ENCODE measurements at places on chromosomes 1 and 21.

DNA sequence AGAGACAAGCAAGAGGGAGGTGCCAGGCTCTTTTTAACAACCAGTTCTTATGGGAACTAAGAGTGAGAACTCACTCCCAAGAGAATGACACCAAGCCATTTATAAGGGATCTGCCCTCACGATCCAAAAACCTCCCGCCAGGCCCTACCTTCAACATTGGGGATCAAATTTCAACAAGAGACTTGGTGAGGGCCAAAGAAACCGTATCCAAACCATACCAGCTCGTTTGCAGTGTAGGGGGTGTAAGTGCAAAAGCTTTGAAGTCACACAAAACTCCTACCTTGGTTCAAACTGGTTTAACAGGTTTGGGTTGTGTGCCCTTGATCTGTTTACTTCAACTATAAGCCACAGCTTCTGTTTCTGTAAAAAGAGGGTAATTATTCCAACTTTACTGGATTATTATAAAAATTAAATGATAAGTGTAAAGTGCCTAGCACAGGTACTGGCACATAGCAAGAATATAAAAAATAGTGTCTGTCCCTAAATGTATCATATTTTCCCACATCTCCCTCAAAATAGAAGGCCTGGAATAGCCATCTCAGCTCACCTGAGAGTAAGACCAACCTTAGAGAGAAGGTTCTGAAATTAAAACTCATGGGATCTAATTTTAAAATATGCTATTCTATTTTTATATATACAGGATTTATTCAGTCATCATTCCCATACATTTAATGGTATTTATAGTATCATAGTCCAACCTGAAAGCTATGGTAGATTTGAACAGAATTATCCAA lies 7.0 kb upstream of the USP25 start:
- no peak for DNase-seq

- DNase-seq, result no peak
These were observed 153.5 kb downstream of the TGFBR3 start for GRCh38 chr1:91732291-91733107.

DNA sequence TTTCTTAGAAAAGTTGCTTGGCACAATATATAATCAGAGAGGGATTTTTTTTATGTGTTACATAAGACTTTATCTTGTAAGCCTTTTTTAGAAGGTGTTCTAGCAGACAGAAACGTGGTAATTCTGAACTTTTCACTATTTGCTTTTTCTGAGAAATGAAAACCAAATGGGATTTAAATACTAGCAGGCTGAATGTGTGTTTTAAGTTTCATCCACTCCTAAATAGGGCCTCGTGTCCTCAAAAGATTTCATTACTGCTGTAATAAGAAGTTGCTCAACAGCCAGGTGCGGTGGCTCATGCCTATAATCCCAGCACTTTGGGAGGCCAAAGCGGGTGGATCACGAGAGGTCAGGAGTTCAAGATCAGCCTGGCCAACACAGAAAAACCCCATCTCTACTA lies 44.7 kb upstream of the FMO2 start:
- no peak for DNase-seq

DNA sequence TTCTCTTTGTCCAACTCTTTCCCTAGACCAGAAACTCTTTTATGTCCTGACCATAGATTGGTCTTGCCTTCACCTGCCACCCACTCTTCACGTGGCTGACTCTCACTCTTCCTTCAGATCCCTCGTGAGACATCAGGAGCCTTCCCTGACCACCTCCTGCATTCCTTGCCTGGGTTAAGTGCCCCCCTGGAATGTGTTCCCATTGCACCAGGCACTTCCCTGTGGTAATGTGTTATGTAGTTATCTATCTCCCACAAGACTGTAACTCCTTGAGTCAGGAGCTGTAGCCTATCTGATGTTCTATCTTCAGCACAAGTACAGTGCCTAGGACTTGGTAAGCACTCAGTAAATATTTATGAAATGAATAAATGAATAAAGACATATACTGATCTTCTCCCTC lies 111.2 kb upstream of the CTTNBP2NL start:
- no peak for DNase-seq

GRCh38 chr1:184691719-184692324 lies 62.8 kb downstream of the EDEM3 start:
- DNase-seq, result no peak

DNA sequence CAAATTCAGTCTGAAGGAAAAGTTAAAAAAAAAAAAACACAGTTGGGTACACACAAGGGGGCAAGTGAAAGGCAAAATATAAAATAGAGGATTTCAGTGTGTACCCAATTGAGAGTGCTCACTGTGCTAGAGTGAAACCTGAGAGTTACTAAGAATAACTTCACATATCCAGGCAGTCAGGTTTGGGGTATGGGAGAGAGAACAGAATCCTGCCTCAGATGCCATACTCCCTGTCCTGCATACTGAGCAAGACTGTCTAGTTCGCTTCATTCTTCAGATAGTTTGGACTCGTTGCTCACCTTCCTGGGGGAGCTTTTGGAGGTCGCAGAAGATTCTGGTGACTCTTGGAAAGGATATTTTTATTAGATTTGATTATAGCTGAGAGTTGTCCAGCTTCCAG lies 20.4 kb downstream of the CEP85 start:
- DNase-seq, result no peak

DNA sequence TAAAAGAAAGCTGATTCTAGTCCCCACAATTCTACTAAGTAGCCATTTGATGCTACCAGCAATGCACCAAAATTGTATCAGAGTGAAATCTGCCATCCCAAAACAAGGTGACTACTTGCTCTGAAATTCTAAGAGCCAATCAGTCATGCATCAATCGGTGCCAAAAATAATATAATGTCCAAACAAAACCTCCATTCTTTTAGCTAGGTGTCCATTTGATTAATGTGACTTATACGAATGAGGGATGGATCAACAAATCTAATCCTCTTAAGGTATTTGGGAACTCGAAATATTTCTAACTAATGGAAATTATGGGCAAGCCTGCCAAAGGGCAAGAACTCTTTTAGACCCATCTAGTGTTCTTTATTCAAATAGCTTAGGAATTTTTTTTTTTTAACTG lies 66.4 kb upstream of the NEK2 start:
- DNase-seq, result no peak

- DNase-seq, result no peak
These were observed 40.3 kb downstream of the DIRAS3 start for GRCh38 chr1:68010090-68010489.

DNA sequence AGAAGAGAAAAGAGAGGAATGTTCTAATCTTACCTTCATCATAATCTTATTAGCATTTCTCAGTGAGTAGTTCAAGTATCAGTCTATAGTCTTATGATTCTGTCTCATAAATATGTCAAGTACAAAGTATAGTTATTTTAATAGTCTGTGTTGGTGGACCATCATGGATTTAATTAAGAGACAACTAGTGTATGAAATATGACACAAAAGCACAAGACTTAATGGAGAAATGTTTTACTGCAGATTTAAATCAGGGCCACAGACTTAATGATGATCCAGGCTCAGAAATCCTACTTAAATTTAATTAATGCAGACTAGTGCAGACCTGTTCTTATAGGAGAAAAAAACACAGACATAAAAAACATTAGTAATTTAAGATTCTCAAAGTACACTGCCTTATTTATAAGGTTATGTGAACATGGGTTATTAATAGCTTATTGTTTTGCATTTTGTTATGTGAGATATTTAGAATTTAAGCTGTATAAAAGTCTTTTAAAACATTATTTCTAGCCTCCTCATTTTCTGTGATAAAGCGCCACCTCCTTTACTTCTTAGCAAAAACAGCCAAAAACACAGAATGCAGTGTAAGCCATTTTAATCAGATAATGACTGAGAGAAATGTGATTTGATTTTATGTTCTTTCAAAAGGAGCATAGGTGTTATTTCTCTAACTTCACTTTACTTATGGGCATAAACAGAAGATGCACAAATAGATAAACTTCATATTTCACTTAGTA lies 255.0 kb upstream of the SNX7 start:
- DNase-seq, result no peak

DNA sequence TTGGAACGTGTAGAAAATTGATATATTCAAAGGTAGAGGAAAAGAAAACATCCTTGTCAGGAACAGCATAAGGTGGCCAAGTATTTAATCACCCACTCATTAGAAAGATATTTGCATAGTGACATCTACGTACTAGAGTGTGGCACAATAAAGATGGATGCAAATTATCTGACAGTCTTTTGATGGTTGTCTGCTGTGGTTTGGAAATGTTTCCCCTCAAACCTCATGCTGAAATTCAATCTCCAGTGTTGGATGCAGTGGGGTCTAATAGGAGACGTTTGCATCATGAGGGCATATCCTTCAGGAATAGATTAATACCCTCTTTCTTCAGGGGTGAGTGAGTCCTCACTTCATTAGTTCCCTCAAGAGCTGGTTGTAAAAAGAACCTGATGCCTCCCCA lies 34.1 kb upstream of the RUNX1 start:
- DNase-seq, result no peak

DNA sequence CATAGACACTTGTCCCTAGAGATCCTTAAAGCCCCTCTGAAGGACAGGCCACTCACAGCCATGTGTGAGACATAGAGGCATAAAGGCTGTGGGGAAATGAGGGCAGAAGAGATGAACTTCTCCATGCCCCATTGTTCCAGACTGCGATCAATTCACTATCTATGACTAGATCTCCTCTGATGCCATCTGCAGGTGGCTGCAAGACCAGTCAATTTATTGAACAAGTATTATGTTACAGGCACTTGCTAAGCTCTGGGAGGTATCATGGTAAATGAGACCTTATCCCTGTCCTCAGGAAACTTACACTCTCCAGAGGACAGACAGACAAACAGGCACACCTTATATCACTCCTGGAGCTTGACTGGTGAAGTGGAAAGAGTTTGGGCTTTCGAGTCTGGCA lies 22.9 kb downstream of the UBIAD1 start:
- DNase-seq, result no peak

DNA sequence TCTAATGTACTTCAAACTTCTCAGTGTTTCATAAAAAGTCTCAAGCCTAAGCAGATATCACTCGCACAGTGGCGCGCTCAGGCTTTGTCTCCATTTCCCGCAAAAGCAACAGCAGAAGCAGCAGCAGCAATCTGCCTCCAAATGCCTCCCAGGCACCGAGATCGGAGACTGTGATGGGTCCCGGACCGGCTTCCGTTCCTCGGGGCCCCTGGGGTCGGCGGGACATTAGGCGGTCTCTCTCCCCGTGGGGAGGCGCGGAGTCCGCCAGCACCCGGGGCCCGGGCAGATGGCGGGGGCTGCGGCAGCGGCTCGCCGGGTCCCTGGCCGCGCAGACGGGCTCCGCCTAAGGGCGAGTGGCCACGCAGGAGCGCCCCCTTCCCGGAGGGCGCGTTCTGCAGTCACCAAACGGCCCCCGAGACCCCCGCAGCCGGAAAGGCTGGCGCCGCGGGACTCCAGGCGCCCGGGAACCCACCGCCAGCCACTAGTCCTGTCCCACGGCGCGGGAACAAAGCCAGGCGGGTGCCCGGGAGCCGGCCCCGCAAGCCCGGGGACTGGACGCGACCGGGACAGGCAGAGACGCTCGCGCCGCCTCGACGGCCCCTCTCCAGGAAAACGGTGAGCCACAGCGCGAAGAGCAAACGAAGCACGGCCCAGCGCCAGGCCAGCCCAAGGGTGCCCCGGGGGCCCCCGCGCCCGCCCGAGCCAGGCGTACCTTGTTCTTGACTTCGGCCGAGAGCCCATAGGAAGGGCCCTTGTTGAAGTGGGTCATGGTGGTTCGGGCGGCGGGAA lies 590 bp downstream of the CNN3 start:
- DNase-seq, result no peak

- DNase-seq, result no peak
These were observed 22.0 kb upstream of the KCNC4 start for GRCh38 chr1:110188035-110188618.

DNA sequence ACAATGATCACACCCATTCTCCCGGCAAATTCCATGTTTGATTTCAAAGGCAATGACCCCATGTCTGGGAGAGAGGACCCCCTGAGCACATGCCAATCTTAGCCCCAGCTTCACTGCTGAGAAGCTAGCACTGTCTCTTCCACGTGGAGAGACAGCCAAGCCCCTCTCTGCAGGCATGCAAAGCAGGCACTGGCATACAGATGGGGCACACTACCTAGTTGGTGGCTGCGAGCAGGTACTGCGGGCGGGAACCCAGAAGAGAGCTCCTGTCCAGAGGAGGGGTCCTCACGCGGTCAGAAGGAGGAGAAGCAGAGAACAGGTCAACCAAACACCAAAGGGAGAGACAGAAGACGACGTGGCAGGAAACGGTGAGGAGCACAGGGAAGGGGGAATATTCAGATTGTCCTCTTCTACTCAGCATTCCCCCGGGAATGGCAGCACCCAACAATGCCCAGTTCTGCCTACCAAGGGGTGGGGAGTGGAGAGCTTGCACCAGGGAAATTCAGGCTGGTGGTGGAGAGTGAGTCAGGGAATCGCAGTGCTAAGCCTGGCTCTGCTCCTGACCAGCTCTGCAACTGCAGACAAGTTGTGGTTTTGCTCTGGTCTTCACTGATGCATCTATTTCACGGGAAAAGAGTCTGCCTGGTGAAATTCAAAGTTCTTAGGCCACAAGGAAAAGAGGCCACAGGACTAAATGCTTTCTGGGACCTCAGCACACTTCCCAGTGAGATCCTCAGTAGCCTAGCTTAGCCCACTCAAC lies 48.1 kb upstream of the GOLT1A start:
- no peak for DNase-seq

- DNase-seq, result no peak
These were observed 1.1 kb downstream of the IGFN1 start for GRCh38 chr1:201191653-201192260.

- DNase-seq, result no peak
These were observed 101.6 kb upstream of the PALMD start for GRCh38 chr1:99544328-99544727.

DNA sequence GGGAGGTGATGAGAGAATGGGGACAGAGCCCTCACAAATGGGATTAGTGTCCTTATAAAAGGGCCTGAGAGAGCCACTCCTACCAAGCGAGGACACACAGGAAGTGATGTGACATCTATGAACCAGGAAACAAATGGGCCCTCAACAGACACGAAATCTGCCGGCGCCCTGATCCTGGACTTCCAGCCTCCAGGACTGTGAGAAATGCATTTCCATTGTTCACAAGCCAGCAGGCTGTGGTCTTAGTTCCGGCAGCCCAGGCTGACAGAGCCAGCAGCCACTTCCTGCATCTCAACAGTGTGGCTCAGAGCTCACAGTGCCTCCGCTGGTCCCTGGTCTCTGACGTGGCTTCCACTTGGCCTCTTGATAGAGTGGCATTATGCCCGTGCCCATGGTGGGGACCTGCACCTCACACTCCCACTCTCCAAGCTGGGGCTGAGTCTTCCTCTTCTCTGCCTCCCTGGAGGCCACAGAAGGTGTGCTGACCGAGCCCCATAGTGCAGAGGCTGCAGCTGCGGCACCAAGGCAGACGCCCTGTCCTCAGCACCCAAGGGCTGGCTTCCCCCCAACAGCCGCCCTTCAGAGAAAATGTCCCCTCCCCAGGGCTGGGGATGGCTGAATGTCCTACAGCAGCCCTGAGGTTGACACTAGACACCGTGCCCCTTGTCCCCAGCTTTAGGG lies 44.9 kb downstream of the ACOT7 start:
- DNase-seq, result peak; percentile 28

- no peak for DNase-seq
These were observed 161.7 kb downstream of the ROR1 start for GRCh38 chr1:63935553-63935952.
